8988T (cell line): ENCODE measurements at places on chromosomes 6 and 20.

GRCh38 chr6:169850154-169850553 lies 98.7 kb downstream of the ERMARD start:
- peak; percentile 4 for DNase-seq

- DNase-seq = no peak
These were observed 6.2 kb downstream of the ELMO2 start for GRCh38 chr20:46400253-46400652.

DNA sequence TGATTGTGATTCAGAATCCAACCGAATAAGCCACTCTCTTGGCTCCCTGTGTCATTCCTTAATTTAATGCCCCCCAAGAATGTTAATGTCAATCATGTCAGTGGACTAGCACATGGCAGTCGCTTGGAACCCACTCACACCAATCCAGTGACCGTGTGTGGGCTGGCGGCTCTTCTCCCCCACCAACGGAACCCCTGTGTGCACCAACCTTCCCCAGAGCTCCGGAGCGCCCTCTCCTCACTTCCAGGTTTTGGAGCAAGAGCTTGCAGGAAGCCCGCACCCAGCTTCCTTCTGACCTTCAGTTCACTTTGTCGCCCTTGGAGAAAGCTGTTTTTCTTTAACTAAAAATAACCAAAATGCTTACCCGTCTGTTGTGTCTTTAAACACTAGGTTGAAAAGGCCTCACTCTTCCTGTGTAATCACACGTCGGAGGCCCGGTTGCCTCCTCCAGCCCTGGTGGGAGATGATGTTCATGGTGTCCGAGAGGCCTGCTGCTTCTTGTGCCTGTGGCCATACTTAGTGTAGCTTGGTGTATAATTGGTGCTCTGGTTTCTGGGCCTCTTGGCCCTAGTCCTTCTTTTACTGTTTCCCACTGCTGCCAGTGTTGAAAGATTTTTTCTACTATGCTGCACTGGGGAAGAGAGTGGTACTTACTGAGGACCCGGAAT lies 17.8 kb upstream of the MAP1LC3A start:
- DNase-seq = no peak

DNA sequence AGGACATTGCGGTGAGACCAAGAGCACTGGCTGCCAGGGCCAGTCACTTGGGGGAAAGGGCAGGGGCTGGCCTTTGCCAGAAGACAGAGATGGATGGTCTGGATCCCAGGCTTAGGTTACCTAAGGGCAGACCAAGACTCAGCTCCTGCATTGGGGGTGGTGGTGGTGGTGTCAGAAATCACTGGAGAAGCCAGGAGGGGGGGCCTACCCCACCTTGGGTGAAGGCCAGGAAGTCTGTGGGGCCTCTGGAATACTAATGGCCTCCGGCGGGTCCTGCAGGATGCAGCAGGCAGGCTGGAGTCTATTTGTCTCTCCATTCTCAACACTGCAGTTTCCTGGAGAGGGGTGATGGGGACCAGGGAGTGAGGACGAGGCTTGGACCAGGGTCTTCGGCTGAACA lies 32.8 kb downstream of the CD40 start:
- DNase-seq = no peak

- no peak for DNase-seq
These were observed 12.8 kb upstream of the PLEKHG1 start for GRCh38 chr6:150586850-150587359.
